Left renal pelvis (tissue), 4 donors: ENCODE measurements at places on chromosomes 3 and 15. TPM values are rescaled to one million over a fixed set of nuclear protein-coding genes. Genes with fewer than 3 reads are reported as not detected.

Gene NTRK3
- 11.5 TPM for polyA plus RNA-seq

Gene ABI3BP
- polyA plus RNA-seq = 37.5 TPM

Gene MLF1
- polyA plus RNA-seq = 52.8 TPM

Gene SLC9C1
- 0.72 TPM for polyA plus RNA-seq

Gene SPINK8
- polyA plus RNA-seq = 0.35 TPM

Gene ITGA11
- 3.4 TPM for polyA plus RNA-seq

Gene LMAN1L
- not detected for polyA plus RNA-seq

Gene WDR93
- polyA plus RNA-seq = 2.2 TPM

Gene HYKK
- 8.4 TPM for polyA plus RNA-seq

- DNase-seq = no peak
Observed at GRCh38 chr3:168495932-168496331, 400.2 kb upstream of the GOLIM4 start.

DNA sequence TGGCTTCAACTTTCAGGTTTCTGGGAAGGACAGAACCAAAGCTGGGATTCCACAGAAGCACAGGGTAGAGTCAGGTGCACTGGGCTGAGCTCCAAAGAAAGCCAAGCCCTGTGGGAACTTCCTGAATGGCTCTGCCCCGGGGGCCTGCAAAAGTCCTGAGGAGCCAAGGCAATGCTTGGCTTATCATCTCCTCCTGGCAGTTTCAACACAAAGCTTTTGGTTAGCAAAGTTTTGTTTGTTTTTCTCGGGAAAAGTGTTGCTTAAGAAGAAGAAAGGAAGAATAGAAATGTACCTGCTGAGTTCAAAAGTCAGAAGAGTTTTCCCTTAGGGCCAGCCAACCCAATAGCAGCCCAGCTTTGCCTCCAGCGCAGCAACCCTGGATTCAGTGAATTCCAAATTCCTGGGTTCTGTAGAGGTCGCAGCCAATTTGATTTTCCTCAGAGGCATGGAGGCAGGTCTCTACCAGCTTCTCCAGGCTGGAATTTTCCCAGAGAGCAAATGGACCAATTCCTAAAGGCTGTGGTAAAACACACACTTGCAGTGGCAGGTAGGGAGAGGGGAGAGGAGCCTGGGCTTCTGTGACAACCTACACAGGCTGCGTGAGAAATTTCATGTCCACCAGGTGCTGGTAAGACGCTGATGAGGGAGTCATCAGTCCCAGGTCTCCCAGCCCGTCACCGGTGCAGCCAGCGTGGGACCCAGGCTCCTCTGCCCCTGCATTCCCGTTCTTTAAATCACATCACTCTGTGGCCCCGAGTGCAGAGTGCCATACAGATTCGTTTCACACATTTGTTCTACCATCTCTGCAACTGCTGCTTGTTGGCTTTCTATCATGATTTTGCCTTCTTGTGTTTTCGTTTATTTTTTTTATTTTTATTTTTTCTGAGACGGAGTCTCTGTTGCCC, 54.3 kb upstream of the SNRPA1 start:
- DNase-seq = no peak

- DNase-seq = no peak
Observed at GRCh38 chr15:92733090-92733933, 77.7 kb upstream of the FAM174B start.

DNA sequence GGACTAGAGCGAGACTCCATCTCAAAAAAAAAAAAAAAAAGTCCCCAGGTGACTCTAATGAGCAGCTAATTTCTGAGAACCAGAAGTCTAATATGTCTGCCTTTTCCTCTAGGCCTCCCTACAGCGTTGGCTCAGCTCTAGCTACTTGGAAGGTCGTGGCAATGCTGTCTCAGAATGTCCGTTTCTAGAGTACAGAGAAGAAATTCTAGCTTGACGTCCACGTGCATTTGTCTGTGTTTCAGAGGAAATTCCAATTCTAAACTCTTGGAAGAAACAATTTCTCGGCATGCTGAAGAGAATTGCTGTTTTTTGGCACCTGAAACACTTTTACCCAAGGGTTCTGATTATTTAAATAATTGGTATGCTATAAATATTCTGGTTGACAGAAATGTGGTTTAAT, 78.8 kb downstream of the SOX2 start:
- no peak for DNase-seq

GRCh38 chr3:28940530-28940929, 340.3 kb upstream of the RBMS3 start:
- DNase-seq = no peak

DNA sequence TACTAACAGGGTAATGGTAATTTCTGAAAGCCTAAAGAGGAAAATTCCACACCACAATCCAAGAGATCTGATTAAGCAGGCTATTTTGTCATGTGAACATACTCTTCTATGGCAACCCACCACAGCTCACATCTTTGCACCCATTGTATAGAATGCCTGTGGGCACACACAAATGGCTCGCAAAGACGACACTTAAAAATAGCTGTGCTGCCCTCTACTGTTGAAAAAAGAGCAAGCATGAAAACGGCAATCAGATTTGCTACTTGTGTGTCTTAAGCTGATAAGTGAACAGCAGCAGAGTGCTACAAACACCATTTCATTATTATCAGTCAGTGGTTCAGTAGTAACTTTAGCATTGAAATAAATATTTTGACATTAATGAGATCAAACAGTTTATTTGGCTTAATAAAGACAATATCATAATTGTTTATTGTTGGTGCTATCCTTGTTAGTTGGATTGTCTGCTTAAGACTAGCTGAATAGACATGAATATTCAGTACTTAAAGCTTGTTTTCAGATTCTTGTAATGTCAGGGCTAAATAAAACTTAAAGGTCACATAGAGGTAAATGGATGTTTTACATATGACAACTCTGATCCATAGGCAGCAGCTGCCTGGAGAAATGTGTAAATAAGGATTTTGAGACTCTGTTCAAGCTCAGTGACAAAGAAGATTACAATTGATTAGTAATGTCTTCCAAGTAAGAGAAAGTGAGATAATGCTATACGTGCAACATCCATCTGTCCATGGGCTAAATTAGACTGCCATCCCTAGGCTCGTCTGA, 199.1 kb downstream of the LRRN1 start:
- peak; percentile 12 for DNase-seq

DNA sequence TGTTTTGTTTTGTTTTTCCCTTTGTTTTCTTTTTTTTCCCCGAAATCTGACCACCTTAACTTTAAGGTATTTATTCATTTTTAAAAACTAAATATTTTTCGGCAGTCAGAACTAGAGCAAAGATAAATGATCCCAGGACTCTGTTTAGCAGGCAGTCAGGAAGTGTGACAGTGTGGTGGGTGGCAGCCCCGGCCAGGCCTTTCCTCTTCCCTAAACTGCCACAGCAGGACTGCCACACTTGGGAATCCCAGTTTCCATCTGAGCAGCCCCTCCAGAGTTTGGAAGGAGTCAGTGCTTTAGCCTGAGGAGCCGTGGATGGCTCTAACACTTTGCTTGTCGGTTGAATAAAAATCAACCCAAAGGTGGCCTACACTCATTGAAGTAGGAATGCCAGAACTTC, 6.9 kb downstream of the CCRL2 start:
- DNase-seq = no peak

- DNase-seq = no peak
Observed at GRCh38 chr15:98080791-98081190, 120.3 kb downstream of the ARRDC4 start.

- DNase-seq = no peak
Observed at GRCh38 chr15:29871401-29871800, 49.1 kb upstream of the TJP1 start.

DNA sequence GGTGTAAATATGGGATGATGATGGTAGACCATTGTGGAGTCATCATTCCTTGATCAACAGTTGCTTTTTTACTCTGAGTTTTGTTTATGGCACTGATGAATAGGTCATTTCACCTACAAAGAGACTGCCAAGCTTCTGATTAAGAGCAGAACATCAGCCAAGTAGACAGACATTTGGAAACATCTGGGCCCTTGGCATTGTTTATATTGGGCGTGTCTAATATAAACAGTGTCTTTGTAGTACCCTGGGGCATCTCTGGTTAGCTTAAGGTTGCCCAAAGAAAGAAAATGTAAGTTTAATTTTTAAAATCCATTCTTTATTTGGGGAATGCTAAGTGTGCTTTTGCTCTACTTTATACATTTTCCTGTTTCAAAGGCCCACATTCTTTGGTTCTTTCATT, 377.0 kb downstream of the FEZF2 start:
- DNase-seq = no peak

DNA sequence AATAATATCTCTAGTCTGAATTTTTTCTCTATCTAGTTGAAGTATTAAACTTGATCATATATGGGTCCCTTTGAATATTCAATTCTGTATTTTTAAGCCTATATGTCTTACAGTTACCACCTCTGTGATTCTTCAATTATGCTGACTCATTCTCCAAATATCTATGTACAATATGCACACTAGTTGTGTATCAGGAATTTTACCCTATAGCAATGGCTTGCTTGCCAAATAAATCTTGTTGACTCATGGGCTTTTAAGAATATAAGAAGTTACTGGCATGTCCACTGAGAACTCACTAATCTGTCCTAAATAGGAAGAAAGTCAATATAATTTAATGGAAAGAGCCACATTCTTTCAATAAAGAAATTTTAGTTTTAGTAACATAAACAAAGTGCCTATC, 656.3 kb downstream of the RBMS3 start:
- no peak for DNase-seq

DNA sequence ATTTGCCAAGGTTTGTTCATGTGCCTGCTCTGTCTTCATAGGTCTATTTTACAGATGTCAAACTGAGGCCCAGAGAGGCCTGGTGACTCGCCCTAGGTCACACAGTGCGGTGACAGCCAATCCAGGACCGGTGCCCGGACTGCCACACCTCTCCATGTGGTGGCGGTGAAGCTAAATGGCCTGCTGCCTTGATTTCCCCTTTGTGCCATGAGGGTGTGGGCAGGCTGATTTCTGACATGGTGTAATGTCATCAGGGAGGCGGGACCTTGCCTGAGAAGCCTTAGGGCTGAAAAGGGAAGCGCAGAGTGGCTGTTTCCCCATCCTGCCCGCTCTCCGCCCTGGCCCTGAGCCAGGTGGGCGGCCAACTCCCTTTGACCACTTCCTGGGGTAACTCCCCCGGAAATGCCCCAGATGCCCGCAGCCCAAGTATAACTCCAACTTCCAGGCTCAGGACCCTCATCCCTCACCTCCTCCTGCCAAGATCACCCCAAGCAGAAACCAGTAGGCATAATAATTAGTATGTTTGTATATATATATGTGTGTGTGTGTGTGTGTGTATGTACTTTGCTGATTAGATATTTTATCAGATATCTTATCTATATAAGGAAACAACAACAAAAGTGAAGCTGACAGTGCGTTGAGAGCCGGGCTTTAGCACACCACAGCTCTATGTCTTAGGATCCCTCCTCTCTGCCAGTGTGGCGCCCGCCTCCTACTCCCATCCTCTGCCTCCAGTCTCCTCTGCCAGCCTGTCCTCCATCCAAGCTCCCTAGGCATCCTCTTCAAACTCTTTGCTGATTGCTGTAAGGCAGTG, 63.9 kb downstream of the IQSEC1 start:
- no peak for DNase-seq

DNA sequence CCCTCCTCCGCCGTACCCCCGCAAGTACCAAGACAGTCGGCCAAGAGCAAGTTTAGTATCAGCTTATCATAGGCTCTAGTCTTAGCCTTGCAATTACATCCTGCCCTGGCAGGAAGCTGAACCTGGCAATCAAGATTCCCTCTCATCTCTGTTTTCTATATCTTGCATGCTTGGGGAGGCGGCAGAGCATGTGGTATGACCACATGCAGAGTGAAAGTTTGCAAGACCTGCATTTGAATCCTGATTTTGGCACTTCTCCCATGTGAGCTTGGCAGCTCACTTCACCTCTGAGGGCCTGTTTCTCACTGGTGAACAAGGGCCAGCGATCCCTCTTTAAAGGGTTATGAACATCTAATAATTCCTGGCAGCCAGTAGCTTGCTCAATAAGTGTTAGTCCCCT, 106.1 kb upstream of the FRMD4B start:
- DNase-seq = no peak

- DNase-seq = peak; percentile 52
Observed at GRCh38 chr15:64634576-64635498, 140.6 kb downstream of the RBPMS2 start.

- DNase-seq = no peak
Observed at GRCh38 chr3:122942937-122943827, 84.4 kb downstream of the SEMA5B start.
